ENCODE measurements at places on chromosomes 3 and 15.

DNA sequence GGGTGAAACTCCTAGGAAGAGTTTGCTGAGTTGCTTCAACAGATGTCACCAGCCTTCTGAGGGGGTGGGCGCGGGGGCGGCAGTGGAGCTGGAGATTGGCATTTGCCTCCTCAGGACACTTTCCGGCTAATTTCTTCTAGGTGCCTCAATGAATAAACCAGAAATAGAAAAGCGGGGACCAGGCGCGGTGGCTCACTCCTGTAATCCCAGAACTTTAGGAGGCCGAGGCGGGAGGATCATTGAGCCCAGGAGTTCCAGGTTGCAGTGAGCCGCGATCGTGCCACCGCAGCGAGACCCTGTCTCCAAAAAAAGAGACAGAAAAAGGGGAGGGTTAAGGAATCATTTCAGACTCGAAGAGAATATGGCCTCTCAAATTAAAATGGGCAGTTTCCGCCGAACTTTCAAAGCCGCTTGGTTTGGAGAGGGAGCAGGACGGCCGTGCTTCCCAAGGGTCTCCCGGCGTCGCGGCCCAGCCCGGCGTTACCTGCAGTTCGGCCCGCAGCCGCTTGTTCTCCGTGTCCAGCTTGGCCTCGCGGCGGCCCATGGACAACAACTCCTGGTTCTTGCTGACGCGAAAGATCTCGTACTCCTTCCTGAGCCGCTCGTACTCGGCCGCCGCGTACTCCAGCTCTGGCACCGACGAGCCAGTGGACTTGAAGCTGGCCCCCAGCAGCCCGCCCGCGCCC is 587 bp downstream of the NPHP3 start:
- H3K27ac ChIP-seq: peak overlapping the region; percentile 96
- H3K36me3 ChIP-seq: peaks cover 3% of the 10 kb centered on the region
- DNase-seq: no peak
- H3K4me3 ChIP-seq: peak overlapping the region; percentile 96

DNA sequence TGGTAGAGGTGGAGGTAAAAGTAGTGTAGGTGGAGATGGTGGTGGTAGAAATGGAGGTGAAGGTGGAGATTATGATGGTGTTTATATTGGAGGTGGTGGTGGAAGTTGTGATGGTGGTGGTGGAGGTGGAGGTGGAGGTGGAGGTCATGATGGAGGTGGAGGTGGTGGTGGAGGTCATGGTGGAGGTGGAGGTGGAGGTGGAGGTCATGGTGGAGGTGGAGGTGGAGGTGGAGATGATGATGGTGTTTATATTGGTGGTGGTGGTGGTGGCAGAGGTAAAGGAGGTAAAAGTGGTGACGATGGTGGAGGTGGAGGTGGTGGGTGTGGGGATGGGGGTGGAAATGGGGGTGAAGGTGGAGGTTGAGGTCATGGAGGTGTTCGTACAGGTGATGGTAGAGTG is 107.8 kb downstream of the ASB7 start:
- no peaks in the 10 kb centered on the region for H3K4me1 ChIP-seq
- no peak overlapping the region for H3K27ac ChIP-seq
- peaks cover 10% of the 10 kb centered on the region for H3K36me3 ChIP-seq
- peaks cover 3% of the 10 kb centered on the region for H3K27me3 ChIP-seq
- H3K4me3 ChIP-seq: no peak overlapping the region

DNA sequence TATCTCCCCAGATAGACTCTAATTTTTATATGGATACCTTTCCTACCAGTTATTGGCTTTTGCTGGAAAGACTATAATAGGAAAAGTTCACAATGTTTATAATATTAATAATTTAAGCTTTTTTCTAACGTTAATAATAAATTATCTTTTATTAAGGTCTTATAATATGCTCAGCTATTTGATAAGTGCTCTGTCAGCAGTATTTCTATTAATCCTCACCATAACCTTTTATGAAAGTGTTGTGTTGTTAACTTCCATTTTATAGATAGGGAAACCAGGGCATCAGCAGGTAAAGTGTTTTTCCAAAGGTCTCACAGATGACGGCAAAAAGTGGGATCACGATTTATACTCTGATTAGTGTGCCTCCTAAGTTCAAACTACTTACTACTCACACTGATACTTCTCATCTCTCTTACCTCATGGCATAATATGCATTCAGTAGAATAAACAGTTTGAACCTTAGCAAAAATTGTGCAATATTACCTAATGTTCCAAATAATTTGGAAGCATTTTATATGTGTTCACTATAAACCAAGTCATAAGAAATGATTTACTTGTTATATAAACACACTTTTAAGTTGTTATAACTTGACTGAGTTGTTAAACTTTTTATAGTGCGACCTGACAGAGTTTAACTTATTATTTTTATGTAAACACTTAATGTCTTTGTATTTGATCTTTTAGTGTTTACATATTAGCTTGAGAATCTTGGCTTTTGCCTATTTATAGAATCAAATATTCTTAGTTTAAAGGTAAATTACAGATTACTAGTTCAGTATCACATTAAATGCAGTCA is 274.9 kb upstream of the DCBLD2 start:
- no peak overlapping the region for H3K27ac ChIP-seq
- no peaks in the 10 kb centered on the region for H3K36me3 ChIP-seq
- no peak for DNase-seq
- H3K27me3 ChIP-seq: no peaks in the 10 kb centered on the region
- H3K4me3 ChIP-seq: no peak overlapping the region
- no peaks in the 10 kb centered on the region for H3K4me1 ChIP-seq

DNA sequence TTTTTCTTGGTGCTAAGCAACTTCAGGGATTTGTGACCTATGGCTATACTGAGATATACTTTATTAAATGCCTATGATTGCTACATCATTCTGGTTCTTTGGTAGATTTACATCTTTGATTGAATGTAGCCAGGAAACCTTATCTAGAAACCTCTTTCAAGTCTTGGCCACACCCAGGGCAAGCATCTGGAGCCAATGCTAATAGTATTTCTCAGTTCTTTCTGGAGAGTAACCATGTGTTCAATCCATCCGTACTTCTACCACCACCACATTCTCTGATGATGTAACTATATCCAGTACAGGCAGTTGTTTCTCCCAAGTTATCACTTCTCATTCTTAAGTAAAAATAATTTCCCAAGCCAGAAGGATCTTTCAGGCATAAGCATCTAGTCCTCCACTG is 69.0 kb downstream of the NME9 start:
- no peaks in the 10 kb centered on the region for H3K4me1 ChIP-seq
- H3K36me3 ChIP-seq: peaks cover 7% of the 10 kb centered on the region
- H3K4me3 ChIP-seq: no peak overlapping the region
- no peak overlapping the region for H3K27ac ChIP-seq
- H3K27me3 ChIP-seq: no peaks in the 10 kb centered on the region

DNA sequence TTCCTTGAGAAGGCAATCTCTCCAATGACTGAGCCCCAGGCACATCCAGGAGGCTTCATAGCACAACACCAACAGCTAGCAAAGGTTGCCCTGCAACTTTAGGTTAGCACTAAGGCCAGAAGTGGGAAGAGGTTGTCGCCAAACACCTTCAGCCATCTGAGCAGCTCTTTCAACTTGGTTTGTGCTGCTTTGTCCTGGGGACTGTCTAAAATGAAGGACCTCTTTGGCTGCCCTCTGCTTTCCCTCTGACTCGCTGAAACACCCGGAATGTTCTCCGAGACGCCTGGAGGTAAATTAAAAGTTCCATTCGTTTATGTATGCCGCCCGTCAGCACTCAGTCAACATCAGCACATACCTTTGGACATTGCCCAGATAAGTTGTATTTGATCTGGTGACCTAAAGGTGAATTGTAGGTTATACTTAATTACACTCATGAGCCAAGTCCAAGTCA is 121.2 kb upstream of the NR2F2 start:
- H3K27ac ChIP-seq: peak overlapping the region; percentile 85
- no peaks in the 10 kb centered on the region for H3K4me1 ChIP-seq

DNA sequence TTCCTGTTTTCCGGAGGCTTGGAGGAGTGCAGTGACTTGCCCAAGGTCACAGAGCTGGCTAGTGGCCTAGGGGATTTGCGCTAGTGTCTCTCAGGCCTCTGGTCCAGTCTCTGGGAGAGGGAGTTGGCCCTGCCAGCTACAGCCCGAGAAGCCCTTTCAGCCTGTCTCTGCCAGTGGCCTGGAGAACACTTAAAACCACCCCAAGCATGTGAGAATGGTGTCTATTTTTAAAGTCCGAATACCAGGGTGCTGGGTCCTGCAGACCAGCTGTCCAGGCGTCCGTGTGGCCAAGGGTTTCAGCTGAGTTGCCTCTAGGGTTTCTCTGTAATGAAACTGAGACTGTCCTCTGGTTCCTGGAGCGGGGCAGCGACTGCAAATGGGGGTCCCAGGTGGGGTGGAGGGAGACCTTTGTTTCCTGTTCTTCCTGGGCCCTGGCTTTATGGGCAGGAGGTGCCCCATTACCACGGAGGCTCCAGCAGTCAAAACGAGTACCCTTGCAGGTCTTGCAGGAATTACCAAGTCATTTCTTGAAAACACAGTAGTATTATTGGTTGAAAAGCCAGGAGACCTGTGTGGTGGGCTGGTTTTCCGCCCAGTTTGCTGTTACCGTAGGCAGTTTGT is 2.2 kb downstream of the CAND2 start:
- DNase-seq: no peak
- peak overlapping the region; percentile 82 for H3K4me3 ChIP-seq
- H3K27me3 ChIP-seq: no peaks in the 10 kb centered on the region
- H3K36me3 ChIP-seq: no peaks in the 10 kb centered on the region

- no peak overlapping the region for H3K4me3 ChIP-seq
- DNase-seq: no peak
- H3K27ac ChIP-seq: no peak overlapping the region
- H3K27me3 ChIP-seq: no peaks in the 10 kb centered on the region
- H3K36me3 ChIP-seq: peaks cover 3% of the 10 kb centered on the region
These were observed 19.1 kb upstream of the EIF1B start for GRCh38 chr3:40290396-40290795.

GRCh38 chr15:41894791-41895463 is 1.1 kb upstream of the SPTBN5 start:
- peaks cover 14% of the 10 kb centered on the region for H3K4me1 ChIP-seq
- no peaks in the 10 kb centered on the region for H3K27me3 ChIP-seq
- H3K4me3 ChIP-seq: no peak overlapping the region
- H3K36me3 ChIP-seq: no peaks in the 10 kb centered on the region
- peak overlapping the region; percentile 16 for H3K27ac ChIP-seq

DNA sequence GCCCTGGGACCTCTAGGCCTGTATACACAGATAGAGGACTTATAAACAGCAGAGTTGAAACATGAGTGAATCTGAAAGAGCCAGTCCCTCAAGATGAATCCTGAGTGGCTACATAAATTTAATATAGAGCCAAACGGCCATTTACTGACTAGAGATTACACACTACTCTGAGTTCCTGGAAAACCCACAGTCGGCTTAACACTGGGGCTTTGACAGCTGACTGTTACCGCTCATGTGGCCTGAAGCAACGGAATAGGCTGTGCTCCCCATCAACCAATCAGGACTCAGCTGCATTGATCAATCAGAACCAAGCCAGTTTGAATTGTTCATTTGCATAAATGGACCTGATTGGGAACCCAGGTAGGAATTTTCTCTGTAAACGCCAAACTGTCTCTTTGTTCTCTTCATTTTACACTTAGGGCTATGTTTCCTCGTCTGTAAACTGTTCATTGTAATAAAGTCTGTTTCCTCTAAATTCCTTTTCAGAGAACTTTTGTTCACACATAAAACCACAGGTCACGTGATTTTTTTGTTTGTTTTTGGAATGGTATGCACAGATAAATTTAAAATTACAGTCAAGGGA is 40.5 kb downstream of the CCNL1 start:
- H3K4me3 ChIP-seq: no peak overlapping the region
- H3K36me3 ChIP-seq: no peaks in the 10 kb centered on the region
- DNase-seq: no peak
- H3K4me1 ChIP-seq: peaks cover 25% of the 10 kb centered on the region
- no peaks in the 10 kb centered on the region for H3K27me3 ChIP-seq
- no peak overlapping the region for H3K27ac ChIP-seq

DNA sequence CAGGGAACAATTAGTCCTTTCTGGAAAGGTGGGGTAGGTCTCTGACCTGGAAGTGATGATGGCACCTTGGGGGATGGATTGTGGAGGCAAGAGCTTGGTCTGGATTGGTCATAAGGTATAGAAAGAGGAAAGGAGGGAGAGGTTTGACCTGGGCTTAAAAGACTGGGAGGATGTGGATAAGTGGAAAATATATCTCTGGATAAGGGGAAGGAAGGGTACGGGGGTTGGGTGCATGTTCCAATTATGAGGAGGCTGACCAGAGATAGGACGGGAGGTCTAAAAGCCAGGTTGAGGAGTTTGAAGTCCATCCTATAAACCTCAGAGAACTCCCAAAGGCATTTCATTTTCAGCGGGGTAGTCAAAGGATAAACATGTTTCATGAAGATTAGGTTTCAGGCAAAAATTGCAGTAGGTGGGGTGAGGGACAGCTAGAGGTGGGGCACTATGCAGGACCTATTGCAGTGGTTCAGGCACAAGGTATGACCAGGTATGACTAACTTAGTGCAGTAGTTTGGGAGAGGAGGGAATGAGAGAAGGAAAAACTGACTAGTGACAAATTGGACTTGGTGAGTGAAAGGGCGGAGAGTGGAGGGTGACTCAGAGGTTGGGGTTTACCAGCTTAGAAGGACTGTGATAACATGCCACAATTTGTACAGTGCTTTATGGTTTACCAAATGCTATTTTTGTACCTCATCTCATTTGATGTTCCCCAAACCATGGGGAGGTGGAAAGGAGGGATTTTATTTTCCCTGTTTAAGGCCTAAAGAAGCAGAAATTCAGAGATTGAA is 10.7 kb downstream of the PDE8A start:
- no peaks in the 10 kb centered on the region for H3K36me3 ChIP-seq
- no peak overlapping the region for H3K27ac ChIP-seq
- DNase-seq: no peak
- no peaks in the 10 kb centered on the region for H3K4me1 ChIP-seq
- no peak overlapping the region for H3K4me3 ChIP-seq

DNA sequence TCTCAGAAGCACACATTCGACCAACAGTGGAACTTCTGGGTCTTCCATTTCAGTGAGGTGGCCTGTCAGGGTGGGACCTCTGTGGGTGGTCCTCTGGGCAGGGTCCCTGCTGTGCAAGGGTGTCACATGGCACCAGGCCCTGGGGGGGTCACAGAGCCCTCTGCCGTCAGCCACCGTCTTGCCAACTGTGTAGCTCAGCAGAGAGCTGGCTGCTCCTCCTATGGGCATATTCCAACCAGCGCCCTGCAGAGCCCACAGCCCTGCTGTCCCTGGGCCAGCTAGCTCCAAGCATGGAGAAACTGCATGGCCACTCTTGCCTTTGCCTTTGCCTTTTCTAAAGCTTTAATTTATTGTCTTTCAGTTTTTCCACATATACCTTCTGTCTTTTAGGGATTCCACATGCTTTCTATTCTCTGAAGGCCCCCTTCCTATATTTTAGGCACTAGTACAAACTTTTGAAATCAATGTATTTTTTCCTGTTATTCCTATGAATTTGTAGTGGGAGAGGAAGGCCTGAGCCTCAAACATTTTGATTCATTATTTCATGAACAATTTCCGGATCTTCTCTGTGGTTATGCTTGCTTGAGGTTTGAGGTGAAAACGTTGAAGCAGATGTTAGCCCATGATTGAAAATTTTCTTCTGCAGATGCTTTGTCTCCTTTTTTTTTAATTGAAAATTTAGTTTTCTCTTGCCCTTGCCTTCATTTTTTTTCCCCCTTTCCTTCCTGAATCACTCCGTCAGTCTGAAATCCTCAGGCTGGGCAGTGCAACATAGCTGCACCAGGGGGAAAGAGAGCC is 11.7 kb downstream of the IQCF1 start:
- H3K27ac ChIP-seq: no peak overlapping the region
- peaks cover 9% of the 10 kb centered on the region for H3K4me1 ChIP-seq
- no peaks in the 10 kb centered on the region for H3K36me3 ChIP-seq
- no peak for DNase-seq
- H3K27me3 ChIP-seq: peaks cover 9% of the 10 kb centered on the region

GRCh38 chr3:28786446-28786845 is 437.8 kb upstream of the AZI2 start:
- no peak for DNase-seq
- H3K27ac ChIP-seq: no peak overlapping the region
- peaks cover 5% of the 10 kb centered on the region for H3K27me3 ChIP-seq
- H3K4me1 ChIP-seq: peaks cover 2% of the 10 kb centered on the region
- no peaks in the 10 kb centered on the region for H3K36me3 ChIP-seq

All from neural crest cell (in vitro differentiated cells).